ENCODE measurements at places on chromosomes 12 and 14.
A peak's percentile ranks its signal among the peaks of the same experiment; 100 is the strongest.

GRCh38 chr12:75419841-75420240, 29.0 kb downstream of the GLIPR1L2 start:
- DNase-seq, result no peak

DNA sequence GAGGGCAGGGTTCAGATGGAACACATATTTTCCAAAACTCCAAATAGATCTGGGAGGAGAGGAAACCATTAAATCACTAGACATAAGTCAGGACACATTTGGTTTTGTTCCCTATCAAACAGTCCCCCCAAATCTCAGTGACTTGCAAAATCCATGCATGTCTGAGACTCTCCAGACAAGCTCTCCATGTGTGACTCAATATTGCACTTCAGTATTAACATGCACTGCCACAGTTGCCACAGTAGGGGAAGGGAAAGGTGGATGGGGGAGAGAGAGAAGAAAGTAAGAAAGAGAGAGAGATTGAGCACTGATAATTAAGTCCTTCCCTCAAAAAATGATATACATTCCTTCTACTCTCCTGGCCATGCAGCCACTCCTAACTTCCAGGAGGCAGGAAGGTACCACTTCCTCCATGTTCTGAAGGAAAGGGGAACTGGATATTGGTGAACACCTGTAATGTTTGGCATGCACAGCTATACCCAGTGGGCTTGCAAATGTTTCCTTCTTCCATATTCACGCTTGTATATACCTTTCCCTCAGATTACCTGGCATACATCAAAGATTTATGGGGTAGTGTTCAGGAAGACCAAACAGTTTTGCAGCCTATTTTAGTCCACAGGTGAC, 310.0 kb downstream of the ZFP36L1 start:
- no peak for DNase-seq

GRCh38 chr14:71183876-71184689, 276.8 kb downstream of the PCNX1 start:
- no peak for DNase-seq

- no peak for DNase-seq
Measured at GRCh38 chr12:97203408-97203807, 259.2 kb upstream of the RMST start.

DNA sequence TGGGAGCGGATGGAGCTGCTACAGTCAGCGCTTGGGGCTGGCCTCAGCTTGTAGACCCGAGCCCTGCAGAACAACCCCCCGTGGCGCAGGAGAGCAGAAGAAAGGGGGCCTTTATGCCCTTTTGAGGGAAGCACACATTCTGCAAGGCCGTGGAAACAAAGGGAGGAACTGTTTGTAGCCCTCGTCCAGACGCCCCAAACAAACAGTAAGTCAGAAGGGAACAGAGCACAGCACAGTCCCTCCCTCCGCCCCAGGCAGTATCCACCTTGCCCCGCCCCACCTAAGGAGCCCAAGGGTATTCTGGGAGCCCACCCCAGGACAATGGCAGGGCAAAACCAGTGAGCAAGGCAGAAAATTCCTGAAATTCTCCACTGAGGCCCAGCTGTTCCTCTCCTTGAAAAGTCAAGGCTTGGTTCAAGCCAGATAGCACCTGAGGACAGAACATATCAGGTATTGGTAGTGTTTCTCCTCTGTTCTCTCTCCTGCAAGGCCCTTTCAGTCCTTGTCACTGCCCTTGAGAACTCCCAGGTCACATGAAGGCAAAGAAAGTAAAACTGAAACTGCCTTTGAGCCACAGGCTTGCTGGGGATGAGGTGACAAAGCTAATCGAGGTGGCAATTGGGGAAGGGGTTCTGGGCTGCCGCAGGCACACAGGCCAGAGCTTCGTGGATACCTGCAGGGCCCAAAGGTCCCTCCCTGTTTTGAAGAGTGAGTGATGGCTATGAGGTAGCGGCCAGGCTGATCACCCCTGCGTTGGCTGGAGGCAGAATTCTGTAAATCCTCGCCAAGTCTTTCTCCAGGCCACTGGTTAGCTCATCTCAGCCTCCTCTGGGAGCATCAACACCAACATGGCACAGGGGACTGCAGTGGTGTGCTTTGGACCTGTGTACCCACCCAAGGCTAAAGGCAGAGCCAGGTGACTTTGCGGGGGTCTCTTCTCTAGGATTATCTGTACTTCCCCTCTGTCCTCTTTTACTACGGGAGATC, 499 bp downstream of the DGLUCY start:
- DNase-seq, result no peak

DNA sequence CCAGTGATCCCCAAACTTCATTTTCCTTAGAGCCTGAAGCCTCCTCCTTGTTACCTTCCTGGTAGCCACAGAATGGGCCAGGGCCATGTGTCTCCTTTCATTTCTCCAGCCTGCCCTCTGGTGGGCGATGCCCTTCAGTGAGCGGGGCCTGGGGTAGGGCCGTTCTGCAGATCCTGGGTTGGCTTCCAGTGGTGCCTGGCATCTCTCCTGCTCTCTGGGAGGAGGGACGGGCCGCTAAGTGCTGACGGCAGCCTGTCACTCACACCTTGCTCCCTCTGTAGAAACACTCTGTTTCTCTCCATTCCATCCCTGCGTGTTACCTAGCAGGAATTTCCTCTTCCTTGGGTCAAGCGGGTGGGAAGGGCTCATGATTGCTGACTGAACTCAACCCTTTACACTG, 232.1 kb downstream of the CACNA1C start:
- peak; percentile 88 for DNase-seq

DNA sequence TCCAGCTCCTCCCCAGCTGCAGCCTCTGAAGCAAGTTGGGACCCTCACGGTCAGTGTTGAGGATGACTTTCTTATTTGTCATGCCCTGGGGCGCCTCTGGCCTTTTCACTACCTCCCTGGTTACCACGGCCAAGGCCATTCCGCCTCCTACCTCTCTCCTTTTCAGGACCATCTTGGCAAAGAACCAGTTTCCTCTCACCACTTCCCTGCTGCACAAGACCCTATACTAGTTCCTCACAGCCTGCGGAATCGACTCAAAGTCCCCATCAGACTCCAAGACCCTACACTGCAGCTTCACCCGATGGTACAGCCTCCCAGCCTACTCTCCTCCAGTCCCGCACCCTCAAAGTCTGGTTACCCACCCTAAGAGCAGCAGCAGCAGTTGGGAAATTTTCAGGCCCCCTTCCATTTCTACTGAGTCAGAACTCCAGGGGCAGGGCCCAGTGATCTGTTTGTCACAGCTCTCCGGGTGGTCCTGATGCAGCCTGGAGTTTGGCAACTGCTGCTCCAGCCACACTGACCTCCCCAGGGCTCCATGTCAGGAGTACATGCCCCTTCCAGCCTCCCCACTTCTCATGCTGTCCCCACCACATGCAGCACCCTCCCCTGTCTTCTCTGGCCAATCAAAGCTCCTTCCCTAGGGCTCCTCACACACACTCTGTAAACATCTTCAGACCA, 5.4 kb downstream of the VWF start:
- no peak for DNase-seq

DNA sequence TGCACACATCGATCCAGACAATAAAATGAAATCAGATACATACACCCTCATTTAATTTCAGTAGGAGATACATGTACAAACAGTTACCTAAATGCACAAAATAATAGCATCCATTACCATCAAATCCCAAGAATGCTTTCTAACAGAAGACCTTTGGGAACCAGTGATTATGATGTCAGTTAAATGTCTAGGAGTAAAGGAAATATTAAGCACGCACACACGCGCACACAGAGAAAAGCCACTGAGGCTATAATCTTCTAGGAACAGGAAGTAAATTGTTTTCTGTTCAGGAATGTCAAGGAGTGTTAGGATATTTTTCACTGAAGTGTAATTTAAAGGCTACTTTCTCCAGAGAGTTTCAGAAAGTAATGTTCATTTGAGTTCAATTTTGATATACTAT, 250.1 kb downstream of the MDGA2 start:
- no peak for DNase-seq

GRCh38 chr14:68768316-68768715, 24.6 kb downstream of the ZFP36L1 start:
- no peak for DNase-seq

DNA sequence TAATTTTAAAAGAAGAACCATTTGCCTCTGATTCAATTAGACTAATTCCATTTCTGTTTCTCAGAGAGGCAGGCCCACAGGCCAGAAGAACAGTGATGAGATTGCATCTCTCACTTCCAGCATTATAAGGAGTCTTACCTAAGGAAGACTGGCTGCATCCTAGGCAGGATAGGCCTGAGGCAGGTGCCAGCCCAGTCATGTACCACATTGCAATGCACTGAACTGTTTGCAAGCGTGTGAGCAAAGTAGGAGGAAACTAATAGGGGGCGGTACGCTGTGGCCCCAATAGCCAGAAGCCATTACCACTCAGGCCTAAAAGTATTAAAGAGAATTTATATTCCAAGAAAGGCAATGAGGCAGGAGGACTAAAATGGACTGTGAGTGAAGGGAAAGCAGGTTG, 12.1 kb upstream of the CNIH1 start:
- DNase-seq, result no peak

- DNase-seq, result no peak
Measured at GRCh38 chr14:105325716-105326567, 11.4 kb downstream of the PACS2 start.

GRCh38 chr14:38016497-38016896, 191.2 kb upstream of the SSTR1 start:
- no peak for DNase-seq
